ENCODE measurements at places on chromosomes 11 and 22.

GRCh38 chr11:100860318-100861155, 173.4 kb downstream of the ARHGAP42 start:
- H3K4me1 ChIP-seq: peaks cover 27% of the 10 kb centered on the region
- DNase-seq: no peak
- no peak overlapping the region for H3K4me3 ChIP-seq
- H3K27ac ChIP-seq: no peak overlapping the region
- no peaks in the 10 kb centered on the region for H3K27me3 ChIP-seq
- no peaks in the 10 kb centered on the region for H3K36me3 ChIP-seq

GRCh38 chr22:32882774-32883530, 81.4 kb downstream of the TIMP3 start:
- H3K4me3 ChIP-seq: no peak overlapping the region
- no peaks in the 10 kb centered on the region for H3K36me3 ChIP-seq
- no peaks in the 10 kb centered on the region for H3K27me3 ChIP-seq
- H3K4me1 ChIP-seq: peaks cover 53% of the 10 kb centered on the region

- no peaks in the 10 kb centered on the region for H3K4me1 ChIP-seq
- H3K27ac ChIP-seq: no peak overlapping the region
- H3K36me3 ChIP-seq: no peaks in the 10 kb centered on the region
- DNase-seq: no peak
- H3K4me3 ChIP-seq: no peak overlapping the region
- peaks cover 5% of the 10 kb centered on the region for H3K27me3 ChIP-seq
Measured at GRCh38 chr11:4642043-4642442, 1.7 kb upstream of the OR51E1 start.

DNA sequence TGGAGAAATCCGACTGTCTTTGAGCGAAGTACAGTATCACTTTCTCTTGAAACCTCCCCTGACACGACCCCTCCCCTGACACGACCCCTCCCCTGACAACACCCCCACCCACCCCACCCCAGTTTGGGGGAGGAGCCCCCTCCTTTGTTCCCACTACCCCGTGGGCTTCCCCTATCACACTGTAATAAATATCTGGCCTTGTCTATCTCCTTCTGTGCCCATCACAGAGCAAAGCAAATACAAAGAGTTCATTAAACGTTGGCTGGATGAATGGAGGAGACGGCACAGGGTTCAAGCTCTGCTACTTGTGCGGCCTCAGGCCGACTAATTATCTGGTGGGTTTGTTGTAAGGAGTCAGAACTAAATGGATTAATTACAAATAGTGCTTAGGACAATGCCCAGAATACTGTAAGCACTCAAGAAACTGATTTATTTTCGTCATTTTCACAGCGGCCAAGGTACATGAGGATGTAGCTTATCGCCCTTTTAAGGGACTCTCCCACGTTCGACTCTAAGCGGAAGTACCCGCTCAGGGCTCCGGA, 628 bp upstream of the GGA1 start:
- H3K4me3 ChIP-seq: peak overlapping the region; percentile 55
- H3K4me1 ChIP-seq: peaks cover 10% of the 10 kb centered on the region
- DNase-seq: no peak
- H3K27ac ChIP-seq: peak overlapping the region; percentile 97
- H3K27me3 ChIP-seq: no peaks in the 10 kb centered on the region

DNA sequence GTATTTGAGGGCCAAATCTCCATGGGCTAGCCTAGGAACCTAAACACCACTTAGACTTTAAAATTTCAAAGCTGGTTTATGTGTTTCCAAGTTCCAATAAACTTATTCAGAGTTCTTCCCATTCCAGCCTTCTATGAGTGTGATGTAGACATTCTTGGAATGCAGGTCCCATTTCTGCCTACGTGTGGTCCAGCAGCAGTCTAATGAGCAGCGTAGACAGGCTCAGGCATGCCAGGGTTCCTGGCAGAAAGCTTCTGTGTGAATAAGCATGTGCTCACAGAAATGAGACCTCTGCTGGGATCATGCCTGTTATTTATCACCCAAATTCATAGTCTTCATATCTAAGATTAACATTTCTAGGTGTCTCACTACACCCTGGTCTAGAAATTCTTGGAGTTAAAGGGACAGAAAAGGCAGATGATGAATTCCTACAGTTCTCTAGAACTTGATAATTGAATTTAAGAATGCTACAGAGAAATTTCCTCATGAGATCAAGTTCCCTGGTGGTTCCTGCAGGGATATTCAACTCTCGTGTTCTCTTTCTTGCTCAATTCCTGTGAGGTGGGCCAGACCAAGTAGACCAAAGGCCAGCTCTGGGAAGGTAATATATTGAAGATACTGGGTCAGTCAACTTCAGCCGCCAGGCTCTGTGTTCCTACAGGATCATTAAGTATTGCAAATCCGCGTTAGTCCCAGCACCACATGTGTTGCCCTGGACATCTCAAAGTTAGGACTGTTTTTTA, 17.6 kb downstream of the RNF185 start:
- no peak overlapping the region for H3K4me3 ChIP-seq
- no peaks in the 10 kb centered on the region for H3K27me3 ChIP-seq
- H3K36me3 ChIP-seq: no peaks in the 10 kb centered on the region
- H3K4me1 ChIP-seq: no peaks in the 10 kb centered on the region
- peak; percentile 65 for DNase-seq

GRCh38 chr11:18144243-18144642, 11.9 kb downstream of the MRGPRX3 start:
- H3K4me1 ChIP-seq: no peaks in the 10 kb centered on the region
- no peak for DNase-seq
- no peaks in the 10 kb centered on the region for H3K36me3 ChIP-seq
- H3K4me3 ChIP-seq: no peak overlapping the region

DNA sequence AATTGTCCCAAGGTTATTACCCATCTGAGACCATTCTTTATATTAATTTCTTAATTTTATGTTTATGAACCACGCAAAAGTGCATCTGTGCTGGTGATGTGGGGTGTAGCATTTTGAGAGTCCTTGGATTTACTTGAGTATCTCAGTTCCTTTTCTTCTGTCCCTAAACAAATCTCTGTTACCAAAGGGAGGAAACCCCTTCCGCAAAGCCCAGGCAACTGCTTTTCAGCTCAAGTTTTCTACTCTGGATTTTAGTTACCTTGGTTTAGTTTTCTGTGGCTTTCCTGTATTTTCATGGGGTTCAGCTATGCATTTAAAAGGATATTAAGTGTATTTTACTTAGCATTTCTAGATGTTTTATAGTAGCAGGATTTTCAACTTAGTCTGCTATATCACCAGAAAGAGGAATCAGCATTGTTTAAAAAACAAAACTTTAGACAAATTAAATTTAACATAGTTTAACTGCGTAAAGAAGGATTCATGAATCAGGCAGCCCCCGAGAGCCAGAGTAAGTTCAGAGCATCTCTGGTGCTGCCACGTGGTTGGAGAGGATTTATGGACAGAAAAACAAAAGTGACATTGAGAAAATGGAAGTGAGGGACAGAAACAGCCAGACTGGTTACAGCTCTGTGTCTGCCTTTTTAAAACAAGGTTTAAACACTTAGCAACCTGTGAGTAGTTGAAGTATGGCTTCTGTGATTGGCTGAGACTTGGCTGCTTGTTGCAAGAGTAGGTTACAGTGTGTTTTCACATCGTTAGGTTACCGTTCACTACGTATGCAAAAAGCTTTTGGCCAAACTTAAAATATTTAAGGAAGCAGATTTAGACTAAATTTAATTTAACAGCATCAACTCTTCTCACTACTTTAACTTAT, 9.6 kb downstream of the ADM start:
- H3K27ac ChIP-seq: no peak overlapping the region
- H3K36me3 ChIP-seq: no peaks in the 10 kb centered on the region
- peaks cover 15% of the 10 kb centered on the region for H3K4me1 ChIP-seq
- H3K27me3 ChIP-seq: no peaks in the 10 kb centered on the region

GRCh38 chr11:124977006-124977405, 23.0 kb downstream of the CCDC15 start:
- no peak for DNase-seq
- H3K4me3 ChIP-seq: no peak overlapping the region
- H3K4me1 ChIP-seq: no peaks in the 10 kb centered on the region
- H3K27me3 ChIP-seq: no peaks in the 10 kb centered on the region
- no peaks in the 10 kb centered on the region for H3K36me3 ChIP-seq

DNA sequence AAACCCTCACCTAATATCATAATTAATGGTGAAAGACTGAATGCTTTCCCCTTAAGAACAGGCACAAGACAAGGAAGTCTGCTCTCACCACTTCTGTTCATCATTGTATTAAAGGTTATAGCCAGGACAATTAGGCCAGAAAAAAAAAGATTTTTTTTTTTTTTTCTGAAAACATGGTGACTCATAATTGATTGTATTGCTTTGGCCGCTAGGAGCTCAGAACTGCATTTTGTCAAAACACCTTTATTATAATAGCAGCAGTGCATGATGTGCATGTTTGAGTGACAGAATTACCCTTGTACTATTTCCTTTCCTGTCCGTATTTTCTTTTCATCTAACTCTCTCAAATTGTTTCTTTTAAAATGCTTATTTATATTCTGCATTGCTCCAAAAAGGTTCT, 98.1 kb downstream of the RNF169 start:
- peaks cover 30% of the 10 kb centered on the region for H3K36me3 ChIP-seq
- no peak overlapping the region for H3K4me3 ChIP-seq
- H3K27ac ChIP-seq: no peak overlapping the region
- DNase-seq: no peak
- no peaks in the 10 kb centered on the region for H3K27me3 ChIP-seq
- H3K4me1 ChIP-seq: no peaks in the 10 kb centered on the region

DNA sequence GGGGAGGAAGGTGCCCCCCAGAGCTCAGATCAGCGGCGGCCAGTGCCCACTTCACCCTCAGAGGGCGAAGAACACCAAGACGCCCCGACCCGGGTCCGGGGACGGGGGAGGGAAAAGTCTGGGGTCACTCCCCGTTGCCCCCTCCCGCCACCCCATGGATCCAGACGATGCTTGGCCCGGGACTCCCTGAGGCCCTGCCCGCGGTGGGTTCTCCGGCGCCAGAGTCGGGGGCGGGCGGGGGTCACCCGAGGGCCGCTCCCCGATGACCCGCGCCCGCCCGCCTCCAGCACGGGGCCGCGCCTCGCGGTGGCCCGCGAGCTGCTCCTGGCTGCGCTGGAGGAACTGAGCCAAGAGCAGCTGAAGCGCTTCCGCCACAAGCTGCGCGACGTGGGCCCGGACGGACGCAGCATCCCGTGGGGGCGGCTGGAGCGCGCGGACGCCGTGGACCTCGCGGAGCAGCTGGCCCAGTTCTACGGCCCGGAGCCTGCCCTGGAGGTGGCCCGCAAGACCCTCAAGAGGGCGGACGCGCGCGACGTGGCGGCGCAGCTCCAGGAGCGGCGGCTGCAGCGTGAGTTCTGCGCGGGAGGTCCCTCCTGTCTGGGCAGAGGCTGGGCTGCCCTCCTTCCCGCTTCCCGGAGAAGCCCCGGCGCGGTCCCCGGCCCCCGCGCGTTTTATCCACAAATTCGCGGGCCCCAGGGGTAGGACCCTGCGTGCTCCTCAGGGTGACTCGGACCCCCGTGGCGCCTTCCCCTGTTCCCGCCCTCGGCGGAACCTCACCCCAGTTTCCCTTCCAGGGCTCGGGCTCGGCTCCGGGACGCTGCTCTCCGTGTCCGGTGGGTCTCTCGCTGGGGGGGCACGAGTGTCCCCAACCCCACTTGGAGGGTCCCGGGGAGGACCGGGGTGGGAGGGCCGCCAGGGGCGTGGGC, 1.1 kb downstream of the NLRP6 start:
- no peak overlapping the region for H3K4me3 ChIP-seq
- no peak for DNase-seq
- no peaks in the 10 kb centered on the region for H3K36me3 ChIP-seq
- H3K27me3 ChIP-seq: peaks cover 59% of the 10 kb centered on the region
- H3K4me1 ChIP-seq: no peaks in the 10 kb centered on the region
- H3K27ac ChIP-seq: no peak overlapping the region

GRCh38 chr11:1773131-1773993, 9.6 kb upstream of the CTSD start:
- no peaks in the 10 kb centered on the region for H3K4me1 ChIP-seq
- H3K4me3 ChIP-seq: no peak overlapping the region
- DNase-seq: no peak
- no peaks in the 10 kb centered on the region for H3K36me3 ChIP-seq
- no peaks in the 10 kb centered on the region for H3K27me3 ChIP-seq

GRCh38 chr11:98060759-98061158, 960.0 kb upstream of the CNTN5 start:
- no peak for DNase-seq
- no peaks in the 10 kb centered on the region for H3K4me1 ChIP-seq
- H3K27ac ChIP-seq: no peak overlapping the region

- H3K36me3 ChIP-seq: no peaks in the 10 kb centered on the region
- DNase-seq: peak; percentile 39
- H3K4me3 ChIP-seq: peak overlapping the region; percentile 19
- no peaks in the 10 kb centered on the region for H3K4me1 ChIP-seq
- H3K27me3 ChIP-seq: peaks cover 39% of the 10 kb centered on the region
Measured at GRCh38 chr11:57476757-57477506, 16.6 kb downstream of the RTN4RL2 start.

DNA sequence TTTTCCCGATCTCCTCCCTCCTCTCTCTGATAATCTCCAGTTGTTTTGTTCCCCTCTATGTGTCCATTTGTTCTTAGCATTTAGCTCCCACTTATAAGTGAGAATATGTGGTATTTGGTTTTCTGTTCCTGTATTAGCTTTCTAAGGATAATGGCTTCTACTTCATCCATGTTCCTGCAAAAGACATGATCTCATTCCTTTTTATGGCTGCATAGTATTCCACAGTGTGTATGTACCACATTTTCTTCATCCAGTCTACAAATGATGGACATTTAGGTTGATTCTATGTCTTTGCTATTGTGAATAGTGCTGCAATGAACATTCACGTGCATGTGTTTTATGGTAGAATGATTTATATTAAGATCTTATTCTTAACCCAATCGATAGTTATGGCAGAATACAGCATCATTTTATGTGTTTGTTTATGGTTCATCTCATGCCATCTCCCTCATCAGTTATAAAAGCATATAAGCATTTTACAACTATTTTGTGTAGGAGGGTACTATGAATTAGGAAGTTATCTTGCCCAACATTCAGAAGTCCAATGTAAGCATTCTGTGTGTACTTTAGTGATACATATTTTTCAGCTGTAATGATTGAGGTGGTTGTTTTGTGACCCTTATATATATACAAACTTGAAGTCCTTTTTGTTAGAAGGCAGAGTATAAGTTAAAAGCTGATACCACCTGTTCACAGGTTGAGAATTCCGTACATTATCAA, 3.2 kb downstream of the MS4A3 start:
- H3K36me3 ChIP-seq: no peaks in the 10 kb centered on the region
- H3K27me3 ChIP-seq: no peaks in the 10 kb centered on the region
- no peak for DNase-seq
- no peak overlapping the region for H3K27ac ChIP-seq
- H3K4me1 ChIP-seq: no peaks in the 10 kb centered on the region
- no peak overlapping the region for H3K4me3 ChIP-seq

DNA sequence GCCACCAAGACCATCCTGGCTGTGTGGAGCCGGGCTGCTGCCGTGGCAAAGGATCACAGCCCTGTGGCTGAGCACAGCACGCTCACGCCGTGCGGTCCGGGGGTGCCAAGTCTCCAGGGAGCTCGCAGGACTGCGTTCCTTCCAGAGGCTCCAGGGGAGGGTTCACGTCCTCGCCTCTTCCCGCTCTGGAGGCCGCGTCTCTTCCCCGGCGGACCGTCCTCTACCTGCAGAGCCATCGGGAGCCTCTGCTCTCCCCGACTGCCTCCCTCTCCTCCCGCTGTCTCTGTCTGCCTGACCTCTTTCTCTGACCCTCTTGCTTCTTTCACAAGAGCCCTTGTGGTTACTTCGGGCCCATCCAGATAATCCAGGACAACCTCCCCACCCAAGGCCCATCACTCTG, 11.4 kb upstream of the MUC5AC start:
- no peak overlapping the region for H3K4me3 ChIP-seq
- H3K36me3 ChIP-seq: no peaks in the 10 kb centered on the region
- no peaks in the 10 kb centered on the region for H3K27me3 ChIP-seq
- H3K4me1 ChIP-seq: no peaks in the 10 kb centered on the region
- DNase-seq: no peak
- no peak overlapping the region for H3K27ac ChIP-seq

- H3K4me3 ChIP-seq: no peak overlapping the region
- DNase-seq: no peak
- H3K27me3 ChIP-seq: no peaks in the 10 kb centered on the region
- no peak overlapping the region for H3K27ac ChIP-seq
Measured at GRCh38 chr22:44372611-44373010, 59.9 kb upstream of the SHISAL1 start.
